ENCODE measurements at places on chromosomes 6 and 20.

- no peak for DNase-seq
These were observed 60.1 kb downstream of the SEL1L2 start for GRCh38 chr20:13930281-13930680.

- DNase-seq: no peak
These were observed 292.3 kb upstream of the EYS start for GRCh38 chr6:65999288-65999791.

DNA sequence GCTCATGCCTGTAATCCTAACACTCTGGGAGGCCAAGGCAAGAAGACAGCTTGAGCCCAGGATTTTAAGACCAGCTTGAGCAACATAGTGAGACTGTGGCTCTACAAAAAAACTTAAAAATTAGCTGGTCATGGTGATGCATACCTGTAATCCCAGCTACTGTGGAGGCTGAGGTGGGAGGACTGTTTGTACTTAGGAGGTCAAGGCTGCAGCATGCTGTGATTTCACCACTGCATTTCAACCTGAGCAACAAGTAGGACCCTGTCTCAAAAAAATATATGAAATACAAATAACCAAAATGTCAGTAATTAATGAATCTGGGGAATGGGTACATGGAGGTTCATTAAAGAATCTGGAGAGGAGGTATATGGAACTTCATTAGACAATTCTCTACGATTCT is 9.9 kb downstream of the FKBP5 start:
- DNase-seq: no peak

DNA sequence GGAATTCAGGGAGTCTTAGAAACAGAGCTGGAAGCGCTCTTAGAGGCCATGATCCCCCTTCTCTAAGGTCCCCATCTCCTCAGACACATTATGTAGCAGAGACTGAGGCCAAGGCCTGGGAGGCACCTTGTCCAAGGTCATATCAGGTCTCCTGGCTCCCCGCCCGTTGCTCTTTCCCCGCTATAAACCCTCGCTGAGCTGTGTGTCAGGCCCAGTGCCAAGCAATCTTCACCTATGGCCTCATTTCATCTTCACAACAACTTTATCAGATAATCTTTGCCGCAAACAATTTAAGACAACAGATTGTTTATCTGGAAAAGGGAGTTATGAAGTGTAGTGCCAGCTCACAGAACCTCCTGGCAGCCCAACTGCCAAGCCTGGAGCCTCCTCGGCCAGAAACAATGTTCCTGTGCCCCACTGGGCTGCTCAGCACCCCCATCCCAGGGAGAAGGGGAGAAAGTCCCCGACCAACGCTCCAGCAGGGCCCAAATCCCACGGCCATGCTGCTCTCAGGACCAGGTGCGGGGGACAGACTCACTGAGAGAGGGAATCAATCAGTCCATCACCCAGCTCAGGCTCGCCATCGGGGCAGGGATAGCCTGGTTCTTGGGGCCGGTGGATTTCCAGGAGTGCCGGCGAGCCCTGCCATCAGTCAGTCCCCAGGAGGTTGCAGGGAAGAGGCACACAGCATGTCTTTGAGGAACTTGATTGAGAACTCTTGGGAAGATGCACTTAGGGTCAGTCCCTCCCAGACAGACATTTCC is 16.9 kb upstream of the FANCE start:
- no peak for DNase-seq

DNA sequence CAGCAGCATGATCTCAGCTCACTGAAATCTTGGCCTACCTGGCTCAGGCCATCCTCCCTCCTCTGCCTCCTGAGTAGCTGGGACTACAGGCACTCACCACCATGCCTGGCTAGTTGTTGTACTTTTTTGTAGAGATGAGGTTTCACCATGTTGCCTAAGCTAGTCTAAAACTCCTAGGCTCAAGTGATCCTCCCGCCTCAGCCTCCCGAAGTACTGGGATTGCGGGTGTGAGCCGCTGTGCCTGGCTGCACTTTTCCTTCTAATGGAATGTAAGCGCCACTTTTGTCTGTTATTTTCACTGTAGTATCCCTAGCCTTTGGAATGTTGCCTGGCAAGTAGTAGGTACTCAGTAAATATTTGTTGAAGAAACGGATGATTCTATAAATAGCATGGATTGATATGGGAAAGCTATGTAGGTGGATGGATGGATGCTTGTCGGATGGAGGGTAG is 10.4 kb upstream of the TRIB3 start:
- DNase-seq: peak; percentile 63

GRCh38 chr20:25285856-25286798 is 38.2 kb downstream of the PYGB start:
- no peak for DNase-seq

GRCh38 chr6:163340201-163340887 is 74.2 kb upstream of the QKI start:
- DNase-seq: no peak

DNA sequence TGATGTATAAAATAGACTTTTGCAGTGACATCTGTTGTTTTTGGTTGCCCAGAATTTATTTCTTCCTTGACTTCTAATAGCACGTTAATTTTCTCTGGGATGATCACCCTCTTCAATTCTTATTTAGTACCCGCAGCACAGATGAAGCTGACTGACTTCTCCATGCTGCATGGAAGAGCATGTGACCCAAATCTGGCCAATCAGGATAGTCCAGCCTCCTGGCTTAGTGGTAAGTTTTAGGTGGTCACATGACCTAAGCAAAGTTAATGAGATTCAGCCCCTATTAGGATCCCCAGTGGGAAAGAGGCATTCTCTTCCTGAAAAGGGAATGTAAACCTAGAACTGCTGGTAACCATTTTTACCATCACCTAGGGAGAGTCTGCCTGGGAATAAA is 13.8 kb upstream of the SIRT5 start:
- DNase-seq: no peak

DNA sequence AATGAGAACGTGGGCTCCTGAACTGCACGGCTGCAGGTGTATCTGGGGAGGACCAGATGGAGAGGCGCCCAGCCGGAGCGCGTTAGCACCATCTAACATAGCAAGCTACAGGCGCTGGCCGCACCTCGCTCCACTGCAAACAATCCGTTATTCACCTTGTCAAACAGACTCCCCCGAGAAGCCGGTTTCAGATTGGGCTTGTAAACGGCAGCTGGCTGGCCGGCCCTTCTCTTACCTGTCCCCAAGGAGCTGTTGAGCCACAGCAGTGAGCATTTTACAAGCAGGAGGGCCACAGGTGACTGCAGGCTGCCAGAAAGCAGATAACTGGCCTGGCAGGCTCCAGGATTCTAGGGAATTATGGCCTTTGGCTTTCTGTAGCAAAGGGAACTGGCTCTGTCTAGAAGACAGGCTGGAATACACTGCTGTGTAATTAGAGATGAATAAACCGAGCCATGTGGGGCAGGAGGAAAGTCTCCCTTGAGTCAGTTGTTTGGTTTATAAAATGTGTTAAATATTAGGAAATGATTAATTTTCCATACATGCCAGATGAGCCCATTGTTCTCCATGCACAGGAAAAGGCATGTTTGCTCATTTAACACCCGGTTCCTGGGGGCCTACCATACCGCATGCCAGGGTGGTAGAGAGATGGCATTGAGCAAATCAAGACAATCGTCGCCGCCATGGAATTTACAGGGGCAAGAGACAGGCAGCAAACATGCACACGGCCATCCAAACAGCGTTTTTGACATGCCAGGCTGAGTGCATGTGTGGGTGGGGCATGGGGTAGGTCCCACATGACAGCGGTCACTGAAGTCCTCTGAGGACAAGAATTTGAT is 159.3 kb downstream of the NFATC2 start:
- DNase-seq: peak; percentile 96

DNA sequence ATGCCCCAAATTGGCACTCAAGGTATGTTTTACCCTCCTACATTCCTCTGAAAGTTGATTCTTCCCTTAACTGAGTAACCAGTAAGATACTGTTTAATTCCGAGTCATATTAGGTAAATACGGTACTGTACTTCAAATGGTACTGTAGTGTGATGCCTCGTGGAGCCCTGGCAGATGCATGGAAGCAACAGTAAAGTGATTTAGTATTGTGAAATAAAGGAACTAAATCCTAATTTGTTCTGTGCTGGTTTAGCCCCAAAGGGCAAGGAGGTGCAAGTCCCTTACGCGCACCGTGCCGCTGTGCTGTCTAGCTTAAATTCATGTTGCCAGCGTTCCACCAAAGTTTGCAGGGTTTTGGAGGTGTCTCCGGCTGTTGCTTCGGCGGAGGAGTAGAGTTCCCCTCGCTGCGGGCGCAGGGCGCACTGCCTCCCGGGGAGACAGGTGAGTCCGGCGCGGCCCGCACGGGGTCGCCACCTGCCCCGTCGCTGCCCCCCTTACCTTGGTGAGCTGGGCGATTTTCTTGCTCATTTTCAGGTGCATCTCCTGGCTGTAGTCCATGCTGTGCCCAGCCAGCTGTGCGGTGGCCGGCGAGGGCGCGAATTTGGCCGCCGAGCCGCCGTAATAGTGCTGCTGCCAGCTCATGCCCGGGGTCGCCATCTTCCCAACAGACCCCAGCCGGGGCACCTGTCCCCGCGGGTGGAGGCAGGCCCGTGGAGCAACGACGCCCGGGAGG is 655 bp downstream of the FAM184A start:
- DNase-seq: peak; percentile 34

DNA sequence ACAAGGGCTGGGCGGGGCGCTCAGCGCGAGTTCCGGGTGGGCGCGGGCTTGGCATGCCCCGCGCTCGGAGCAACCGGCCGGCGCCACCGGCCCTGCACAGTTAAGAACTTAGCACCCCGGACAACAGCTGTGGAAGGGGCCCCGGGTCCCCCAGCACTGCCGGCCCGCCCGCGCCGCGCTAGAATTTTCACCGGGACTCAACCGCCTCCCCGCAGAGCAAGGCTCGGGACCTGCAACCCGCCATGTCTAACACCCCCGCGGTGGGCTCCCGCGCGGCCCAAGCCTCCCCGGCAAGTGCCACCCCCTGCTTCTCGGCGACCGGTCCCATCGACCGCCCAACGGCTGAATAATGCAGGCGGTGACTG is 5.2 kb upstream of the PSMG4 start:
- no peak for DNase-seq

DNA sequence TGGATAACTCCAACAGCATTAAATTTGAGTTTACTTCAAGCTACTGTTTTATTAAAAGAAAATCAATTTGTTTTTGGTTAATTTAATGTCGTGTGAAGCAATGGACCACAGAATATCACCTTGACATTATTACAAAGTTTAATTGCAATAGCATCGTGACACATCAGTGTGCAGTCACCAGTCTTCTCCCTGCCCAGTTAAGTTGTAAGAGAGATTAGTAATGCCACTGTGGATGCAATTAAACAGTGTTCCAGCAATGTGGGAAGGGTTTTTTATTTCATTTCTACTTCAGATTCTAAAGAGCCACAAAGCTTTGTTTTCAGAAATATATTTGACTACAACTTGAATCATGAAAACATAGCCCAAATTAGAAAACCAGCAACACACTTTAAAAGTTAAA is 128.7 kb downstream of the SYNE1 start:
- no peak for DNase-seq

- DNase-seq: no peak
These were observed 59.7 kb downstream of the YTHDF1 start for GRCh38 chr20:63156221-63156671.

DNA sequence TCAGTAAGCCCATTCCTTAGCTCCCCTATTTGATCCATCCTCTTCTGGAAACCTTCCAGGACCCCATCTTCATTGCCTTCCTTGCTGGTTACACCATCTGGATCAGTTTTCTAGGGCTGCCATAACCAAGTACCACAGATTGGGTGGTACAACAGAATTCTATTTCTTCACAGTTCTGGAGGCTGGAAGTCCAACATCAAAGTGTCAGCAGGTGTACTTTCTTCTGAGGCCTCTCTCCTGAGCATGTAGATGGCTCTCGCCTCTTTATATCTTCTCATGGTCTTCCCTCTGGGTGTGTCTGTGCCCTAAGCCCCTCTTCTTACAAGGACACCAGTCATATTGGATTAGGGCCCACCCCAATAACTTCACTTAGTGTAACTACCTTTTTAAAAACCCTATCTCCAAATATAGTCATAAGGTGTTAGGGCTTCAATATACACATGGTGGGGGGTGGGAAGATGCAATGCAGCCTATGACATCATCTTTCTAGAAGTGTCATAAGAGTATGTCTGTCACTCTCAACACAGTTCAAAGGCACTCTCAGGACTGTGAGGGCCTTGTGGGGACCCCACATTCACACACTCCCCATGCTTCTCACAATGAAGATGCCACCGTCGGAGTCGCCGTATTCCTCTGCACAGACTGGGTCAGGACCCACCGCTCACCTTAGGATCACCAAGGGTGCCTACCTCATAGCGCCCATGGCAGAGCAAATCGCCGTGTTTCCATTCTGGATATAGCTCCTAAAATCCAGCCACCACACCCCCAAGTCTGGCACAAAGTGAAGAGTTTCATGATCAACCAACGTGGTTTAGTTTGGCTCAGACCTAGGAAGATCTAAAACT is 12.2 kb upstream of the PRND start:
- no peak for DNase-seq

DNA sequence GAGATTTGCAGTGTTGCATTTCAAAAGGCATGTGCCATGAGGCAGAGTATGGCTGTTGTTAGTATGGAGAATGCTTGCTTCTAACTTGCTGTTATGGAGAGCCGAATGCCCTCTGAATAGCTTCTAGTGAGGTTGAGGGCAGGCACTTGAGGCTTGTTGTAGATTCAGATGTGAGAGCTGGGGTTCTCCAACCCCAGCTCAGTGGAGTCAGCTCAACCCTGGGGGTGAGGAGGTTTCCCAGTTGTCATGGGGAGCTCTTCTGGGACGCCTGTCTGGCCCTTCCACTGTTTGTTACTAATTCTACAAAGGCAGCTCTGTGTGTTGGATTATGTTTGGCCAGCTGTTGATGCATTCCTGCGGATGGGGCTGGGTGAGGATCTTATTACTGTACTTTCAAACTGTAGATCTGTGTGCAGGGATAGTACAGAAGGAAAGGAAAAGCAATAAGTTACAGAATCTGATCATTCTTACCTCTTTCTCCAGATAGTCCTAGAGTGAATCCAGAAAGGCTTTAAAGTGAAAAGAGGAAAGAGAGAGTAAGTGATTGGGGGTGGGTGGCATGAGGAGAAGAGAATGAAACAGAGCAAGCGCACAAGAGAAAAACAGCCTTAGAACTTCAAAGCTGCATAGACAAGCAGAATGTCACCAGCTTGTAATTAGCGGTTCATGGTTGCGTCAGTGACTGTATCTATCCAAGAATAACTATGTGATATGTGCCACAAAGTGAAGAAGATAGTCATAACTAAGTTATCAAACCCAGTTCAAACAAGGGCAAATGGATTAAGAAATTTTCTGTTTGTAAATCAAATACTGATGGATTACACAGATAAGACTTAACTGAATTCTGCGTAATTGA is 148.7 kb downstream of the PRL start:
- DNase-seq: no peak
